ENCODE measurements at places on chromosomes 7 and 10.

DNA sequence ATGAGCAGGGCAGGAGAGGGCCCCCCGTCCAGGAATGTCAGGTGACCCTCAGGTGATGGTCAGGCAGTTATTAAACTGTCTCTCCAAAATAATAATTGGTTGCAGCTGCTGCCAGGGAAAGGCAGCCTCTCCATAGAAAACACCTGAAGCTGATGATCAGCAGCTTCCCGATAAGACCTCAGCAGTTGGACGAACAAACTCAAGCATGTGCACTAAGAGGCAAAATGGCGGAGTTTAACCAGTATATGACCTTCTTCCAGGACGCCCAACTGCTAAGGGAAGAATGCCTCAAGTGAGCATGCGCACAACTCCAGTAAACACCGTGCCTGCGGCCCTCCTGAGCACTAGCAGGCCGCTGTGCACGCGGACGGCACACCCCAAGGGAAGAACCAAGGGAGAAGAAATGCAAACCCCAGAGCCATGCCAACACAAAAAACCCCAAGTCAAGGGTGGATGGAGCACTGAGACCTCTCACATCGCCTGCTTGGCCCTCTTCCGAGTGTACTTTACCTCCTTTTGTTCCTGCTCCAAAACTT is 38.9 kb upstream of the ADARB2 start:
- no peak for DNase-seq

- no peak for DNase-seq
These were observed 237.5 kb downstream of the DNAJB6 start for GRCh38 chr7:157574120-157574825.

GRCh38 chr7:127741764-127742375 is 89.9 kb downstream of the SND1 start:
- DNase-seq = no peak

DNA sequence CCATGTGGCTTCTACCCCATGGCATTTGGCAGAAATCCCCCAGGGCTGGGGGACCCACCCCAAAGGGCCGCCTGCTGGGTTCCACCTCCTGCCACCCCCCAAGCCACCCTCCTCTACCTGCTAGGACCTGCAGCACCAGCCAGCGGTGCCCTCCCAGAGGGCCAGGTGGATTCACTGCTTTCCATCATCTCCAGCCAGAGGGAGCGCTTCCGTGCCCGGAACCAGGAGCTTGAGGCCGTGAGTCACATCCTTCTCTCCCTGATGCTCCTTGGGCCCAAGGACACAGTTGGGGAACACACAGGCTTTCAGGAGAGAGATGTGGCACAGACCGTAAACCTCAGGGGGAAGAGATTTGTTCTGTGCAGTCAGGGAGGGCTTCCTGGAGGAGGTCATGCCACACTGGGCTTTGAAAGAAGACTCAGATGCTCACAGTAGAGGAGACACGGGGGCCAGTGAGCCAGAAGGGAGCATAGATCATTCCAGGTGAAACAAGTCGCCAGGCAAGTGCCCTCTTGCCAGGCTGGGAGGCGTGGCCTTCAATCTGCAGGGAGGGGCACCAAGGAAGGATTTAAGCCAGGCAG is 11.5 kb upstream of the SH2B2 start:
- no peak for DNase-seq

DNA sequence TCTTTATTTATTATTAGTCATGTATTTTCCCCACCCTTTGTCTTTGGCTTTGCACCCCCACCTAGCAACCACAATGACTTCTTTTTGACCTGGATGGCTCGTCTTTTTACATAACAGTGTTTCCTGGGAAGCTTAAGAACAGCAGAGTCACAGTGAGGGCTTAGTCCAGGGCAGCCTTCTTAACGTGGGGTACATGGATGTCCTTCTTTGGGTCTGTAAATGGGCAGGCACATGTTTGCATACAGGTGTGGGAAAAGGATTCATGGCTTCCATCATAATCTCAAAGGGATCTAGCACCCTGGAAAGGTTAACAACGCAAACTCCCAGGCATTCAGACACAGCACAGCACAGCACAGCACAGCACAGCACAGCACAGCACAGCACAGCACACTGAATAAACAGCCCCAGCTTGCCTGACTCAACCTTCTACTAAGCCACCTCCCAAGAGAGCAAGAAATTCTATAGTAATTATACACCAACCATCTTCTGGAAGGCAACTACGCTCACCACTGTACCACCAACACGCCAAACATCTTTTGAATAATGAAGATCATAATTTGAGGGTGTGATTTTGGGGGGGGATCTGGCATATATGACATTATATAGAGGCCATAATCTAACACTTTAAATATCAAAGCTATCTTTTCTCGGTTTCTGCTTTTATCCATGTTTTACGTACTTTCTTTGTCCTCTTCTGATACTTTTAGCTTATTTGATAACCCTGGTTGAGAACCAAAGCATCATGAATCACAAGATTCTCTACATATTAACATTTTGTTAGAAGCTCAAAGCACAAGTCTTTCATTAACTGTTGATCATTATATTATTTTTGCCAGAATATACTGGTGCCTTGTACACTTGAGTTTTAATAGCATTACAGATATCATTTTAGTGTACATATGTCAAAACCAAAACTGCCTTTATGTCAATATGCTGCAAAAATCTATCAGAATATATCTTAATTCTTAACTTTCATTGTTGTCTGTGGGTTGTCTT is 177.2 kb upstream of the KLF14 start:
- no peak for DNase-seq

- no peak for DNase-seq
These were observed 16.4 kb upstream of the RAPGEF5 start for GRCh38 chr7:22373388-22373787.

GRCh38 chr7:32957326-32958045 is at the start of gene FKBP9:
FKBP9 (plus strand) TSS chr7:32957440; CDS start chr7:32957574, 134 bp downstream.
- no peak for DNase-seq

GRCh38 chr10:91590904-91591796 is 41.7 kb downstream of the PPP1R3C start:
- DNase-seq = no peak

DNA sequence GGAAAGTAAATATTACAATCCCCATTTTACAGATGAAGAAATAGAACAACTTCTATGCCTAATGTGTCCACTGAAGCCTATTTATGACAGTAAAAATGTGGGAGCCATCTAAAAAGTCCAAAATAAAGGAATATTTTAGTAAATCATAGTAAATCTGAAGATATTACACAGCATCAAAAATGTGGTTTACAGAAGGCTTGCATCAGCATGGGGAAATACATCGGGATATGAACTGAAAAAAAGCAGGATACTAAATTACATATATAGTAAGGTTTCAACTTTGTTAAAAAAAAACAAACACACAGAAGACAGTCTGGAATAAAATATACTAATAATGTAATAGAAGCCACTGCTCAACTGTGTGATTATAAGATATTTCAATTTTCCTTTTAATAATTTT is 20.8 kb downstream of the CPA1 start:
- no peak for DNase-seq

GRCh38 chr10:26863351-26864076 is 2.8 kb upstream of the ABI1 start:
- no peak for DNase-seq

- DNase-seq = peak; percentile 65
These were observed 168.0 kb upstream of the ZNF32 start for GRCh38 chr10:43816351-43817321.

DNA sequence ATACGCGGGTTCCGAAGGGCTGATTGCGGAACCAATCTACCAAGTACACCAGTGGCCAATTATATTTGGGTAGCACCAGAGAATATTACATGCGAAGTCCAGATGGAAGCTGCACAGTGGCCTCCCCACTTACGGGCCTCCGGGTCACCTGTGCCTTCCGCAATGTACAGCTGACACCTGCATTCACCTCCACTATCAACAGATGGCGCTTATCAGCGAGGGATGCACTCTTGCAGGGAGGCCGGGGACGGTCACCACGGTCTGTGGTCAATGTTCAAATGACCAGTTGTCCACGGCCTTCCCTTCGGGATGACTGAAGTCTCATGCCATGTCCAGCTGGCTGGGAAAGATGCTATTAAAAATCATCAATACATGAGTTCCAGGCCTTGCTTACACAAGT is 47.6 kb downstream of the SLIT1 start:
- no peak for DNase-seq

DNA sequence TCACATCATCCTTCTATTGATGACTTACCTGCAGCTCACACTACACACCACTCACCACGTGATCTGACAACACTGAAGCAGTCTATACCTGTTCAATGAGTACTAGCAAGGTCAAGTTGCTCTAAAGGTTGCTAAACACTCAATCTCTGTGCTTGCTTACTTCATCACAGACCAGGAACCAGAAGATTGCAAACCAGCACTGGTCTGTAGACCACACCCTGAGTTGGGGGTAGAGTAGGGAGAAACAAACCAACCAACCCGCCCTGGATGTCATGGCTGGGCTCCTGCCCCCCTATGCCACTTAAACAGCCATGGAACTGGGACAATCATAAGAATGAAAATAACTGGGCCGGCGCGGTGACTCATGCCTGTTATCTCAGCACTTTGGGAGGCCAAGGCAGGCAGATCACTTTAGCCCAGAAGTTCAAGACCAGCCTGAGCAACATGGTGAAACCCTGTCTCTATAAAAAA is 19.6 kb downstream of the DLG5 start:
- no peak for DNase-seq

DNA sequence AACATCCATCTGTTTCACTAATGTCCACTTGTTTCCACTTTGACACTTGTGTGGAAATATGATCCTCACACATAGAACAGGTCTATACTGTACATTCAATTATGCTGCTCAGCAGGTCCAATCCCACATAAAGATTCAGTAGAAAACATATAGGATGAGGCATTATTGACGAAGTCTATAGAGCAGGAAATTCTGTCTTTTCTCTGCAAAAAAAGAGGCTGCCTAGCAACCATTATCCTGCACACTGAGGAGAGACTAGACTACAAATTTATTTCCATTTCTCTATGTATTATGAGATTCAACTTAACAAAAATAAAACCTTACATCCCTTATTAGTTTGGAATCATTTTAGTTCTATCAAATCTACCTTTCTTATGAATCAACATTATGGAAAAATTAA is 204.6 kb upstream of the POM121L12 start:
- no peak for DNase-seq

- DNase-seq = no peak
These were observed 11.6 kb downstream of the CDNF start for GRCh38 chr10:14826076-14826829.

Data from stimulated activated CD4-positive, alpha-beta T cell treated with anti-CD3 and anti-CD28 coated beads, Interleukin-15, amount 100 ng/mL, for 48 hours (primary cell).